ENCODE measurements at places on chromosomes 16 and 17.
A peak's percentile ranks its signal among the peaks of the same experiment; 100 is the strongest.

GRCh38 chr17:9232591-9233270 lies 211.4 kb downstream of the NTN1 start:
- no peak for DNase-seq

GRCh38 chr17:58339755-58340404 lies 11.3 kb upstream of the TSPOAP1 start:
- DNase-seq, result no peak

GRCh38 chr16:15031179-15031578 lies 24.7 kb downstream of the NTAN1 start:
- DNase-seq, result no peak

DNA sequence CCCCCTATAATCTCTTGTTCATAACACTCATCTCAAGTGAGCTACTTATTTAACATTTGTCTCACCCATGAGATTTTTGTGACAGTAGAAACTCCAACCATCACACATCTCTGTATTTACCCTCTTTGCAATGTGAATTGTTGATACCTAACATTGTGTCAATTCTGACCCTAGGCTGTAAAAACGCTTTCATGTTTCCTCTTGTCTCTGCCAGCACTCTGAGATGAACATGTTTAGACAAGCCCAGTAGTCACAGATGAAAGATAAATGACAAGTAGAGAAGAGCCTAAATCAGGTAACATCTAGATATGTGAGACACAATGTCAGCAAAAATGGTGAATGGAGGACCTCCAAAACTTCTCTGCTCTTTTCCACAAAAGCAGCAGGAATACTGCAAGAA lies 1254.5 kb upstream of the GOT2 start:
- DNase-seq, result peak; percentile 14

- peak; percentile 45 for DNase-seq
Measured at GRCh38 chr17:9798724-9799123, 7.3 kb upstream of the DHRS7C start.

DNA sequence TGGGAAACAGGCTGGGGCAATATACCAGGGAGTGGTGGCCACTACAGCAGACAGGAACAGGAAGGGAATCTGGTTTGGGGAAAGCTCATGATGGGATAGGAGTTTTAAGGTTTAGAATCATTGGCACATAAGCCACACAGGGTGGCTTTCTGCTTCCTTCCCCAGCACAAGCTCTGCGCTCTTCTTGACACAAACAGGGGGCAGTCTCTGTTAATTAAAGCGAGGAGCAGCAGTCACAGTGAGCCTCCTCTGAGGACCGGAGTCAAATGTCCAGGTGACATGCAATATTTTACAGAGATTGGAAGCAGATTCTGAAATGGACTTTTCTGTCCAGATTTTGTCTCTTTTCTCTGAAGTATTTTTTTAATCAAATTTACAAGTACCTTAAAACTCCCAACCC lies 2.8 kb upstream of the SHISA9 start:
- DNase-seq, result no peak

- DNase-seq, result no peak
Measured at GRCh38 chr17:81091774-81092517, 57.0 kb downstream of the BAIAP2 start.

DNA sequence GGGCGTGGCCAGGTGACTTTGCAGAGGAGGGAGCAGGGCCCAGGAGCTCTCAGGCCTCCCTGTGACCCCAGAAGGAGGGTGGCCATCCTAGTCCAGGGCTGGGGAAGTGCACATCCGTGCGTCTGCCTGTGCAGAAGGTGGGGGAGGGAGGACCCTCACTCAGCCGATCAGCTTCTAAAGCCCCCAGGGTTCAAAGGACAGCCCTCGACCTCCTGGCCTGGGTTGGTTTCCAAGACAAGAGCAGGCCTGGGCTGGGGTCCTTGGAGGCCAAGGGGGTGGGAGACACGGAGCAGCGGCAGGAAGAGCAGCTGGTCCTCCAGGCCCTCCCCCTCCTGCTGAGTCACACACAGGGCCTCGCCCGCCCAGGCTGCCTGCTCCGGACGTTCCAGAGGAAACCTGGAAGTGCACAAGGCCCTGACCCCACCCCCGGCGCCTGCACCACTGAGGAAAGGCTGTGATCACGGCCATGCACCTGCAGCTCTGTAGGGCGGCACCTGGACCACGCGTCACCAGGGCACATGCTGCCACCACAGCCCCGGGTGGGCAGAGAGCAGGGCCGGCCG lies 67.1 kb upstream of the ZNF469 start:
- no peak for DNase-seq

- DNase-seq, result no peak
Measured at GRCh38 chr16:89900885-89901284, 17.8 kb upstream of the MC1R start.

DNA sequence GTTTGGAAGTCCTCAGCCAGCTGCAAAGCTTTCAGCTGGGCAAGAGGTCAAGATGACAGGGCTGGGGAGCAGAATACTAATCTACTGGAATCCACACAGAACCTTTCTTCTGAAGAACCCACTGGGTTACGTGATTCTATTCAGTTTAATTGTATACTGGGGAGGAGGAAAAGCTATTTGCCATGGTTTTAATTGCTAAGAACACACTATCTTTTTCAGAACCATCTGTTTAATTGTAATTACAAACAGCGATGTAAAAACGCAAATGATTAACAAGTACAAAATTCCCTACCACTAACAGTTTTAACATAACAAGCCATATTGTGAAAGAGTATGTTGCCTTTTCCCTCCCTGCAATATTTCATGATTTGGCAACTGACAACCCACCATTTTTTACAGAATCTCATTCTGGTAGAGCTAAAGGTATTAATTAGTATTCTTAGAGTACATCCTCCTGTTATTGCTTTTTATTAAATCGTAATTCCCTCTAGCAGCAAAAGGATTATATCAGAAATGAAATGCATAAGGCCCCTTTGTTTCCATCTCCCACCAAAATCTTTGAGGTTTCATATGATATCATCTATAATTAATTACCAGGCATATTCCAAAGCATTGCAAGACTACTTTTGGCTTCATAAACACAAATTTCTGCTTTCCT lies 12.1 kb downstream of the HYDIN start:
- DNase-seq, result no peak

DNA sequence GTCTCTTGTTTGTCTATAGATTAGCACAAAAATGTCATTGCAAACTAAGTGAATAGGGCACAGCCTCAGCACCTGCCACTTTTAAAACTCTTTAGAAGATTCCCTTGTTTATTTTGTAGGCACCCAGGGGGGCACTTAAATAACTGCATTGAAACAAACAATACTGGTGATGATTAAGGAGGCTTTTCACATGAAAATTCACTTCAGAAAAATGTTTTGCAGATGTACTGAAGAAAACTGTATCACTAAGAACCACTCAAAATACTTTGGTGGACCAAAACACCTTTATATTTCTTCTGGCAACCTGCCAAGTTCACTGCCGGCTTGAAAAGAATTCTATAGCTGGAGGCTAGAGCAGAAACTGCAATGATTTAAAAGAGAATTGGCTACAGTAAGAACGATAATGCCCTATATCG lies 281.5 kb downstream of the TOX3 start:
- DNase-seq, result no peak

- no peak for DNase-seq
Measured at GRCh38 chr17:49739641-49740271, 24.2 kb downstream of the FAM117A start.

- DNase-seq, result no peak
Measured at GRCh38 chr17:28282596-28282995, 36.4 kb upstream of the TMEM97 start.
